SK-N-SH treated with all-trans-retinoic acid at 6 μM for 48 hours (cell line): ENCODE measurements at places on chromosomes 11 and 22.

GRCh38 chr22:37117092-37117491, 7.6 kb upstream of the TMPRSS6 start:
- no peak for ATAC-seq

DNA sequence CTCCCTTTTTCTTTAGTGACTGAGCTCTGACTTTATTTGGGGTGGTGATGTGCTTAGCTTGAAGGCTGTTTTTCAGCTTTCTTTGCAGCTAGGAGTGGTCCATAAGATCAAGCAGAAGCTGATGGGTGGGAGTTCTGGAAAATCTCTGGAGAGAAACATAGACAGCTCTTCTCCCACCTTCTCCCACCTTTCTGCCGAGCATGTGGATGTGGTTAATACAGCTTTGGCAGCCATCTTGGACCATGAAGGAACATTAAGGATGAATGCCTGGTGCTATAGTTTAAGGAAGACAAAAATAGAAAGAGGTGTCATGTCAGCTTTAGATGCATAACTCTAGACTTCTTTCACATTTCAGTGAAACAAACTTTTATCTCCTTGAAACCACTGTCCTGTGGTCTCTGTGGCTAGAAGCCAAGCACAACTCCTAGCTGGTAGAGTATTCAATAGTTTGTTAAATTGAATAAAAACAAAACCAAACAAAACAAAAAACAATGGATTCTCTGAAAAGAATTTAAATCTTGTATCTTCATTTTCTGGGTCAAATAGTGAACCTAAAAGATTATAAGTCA, 203.6 kb upstream of the SESN3 start:
- no peak for ATAC-seq

GRCh38 chr11:125192717-125193415, 28.3 kb downstream of the PKNOX2 start:
- no peak for ATAC-seq

DNA sequence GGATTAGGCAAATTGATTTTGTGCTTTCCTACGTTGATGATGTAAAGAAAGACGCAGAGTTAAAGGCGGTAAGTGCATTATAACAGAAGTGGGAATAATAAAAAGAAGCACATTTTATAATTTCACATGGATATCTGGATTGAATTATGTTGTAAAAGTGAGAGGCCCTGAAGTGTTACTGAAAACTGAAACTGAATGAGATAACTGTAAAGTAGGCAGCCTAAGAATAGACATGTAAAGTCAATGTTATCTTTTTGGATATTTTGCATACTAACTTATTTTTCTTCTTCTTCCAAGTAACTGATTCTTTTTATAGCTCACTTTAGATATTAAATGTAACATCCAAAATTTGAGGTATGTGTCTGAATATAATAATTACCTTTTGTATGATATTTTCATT, 28.3 kb downstream of the ANO5 start:
- ATAC-seq: no peak

GRCh38 chr11:1643146-1643690, 13.6 kb downstream of the KRTAP5-5 start:
- no peak for ATAC-seq

GRCh38 chr22:29633514-29634312, 30.3 kb downstream of the NF2 start:
- ATAC-seq: no peak

GRCh38 chr11:130609121-130610035, 160.9 kb downstream of the ADAMTS15 start:
- ATAC-seq: no peak

DNA sequence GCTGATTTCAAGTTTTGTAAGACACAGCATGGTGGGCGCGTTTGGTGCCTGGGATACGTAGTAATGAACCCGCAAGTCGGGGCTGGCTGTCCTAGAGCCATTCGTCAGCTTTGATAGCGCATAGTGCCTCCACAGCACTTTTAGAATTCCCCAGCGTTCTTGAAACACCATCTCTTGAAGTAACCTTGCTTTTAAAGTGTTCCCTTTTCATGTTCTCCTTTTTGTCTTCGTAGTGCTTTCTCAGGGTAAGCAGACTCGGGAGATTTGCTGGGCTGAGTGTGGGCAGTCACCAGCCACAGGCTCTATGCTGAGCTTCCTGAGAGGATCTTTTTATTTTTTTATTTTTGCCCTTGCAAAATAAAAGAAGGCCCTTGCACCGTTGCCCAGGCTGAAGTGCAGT, 39.6 kb upstream of the CTTN start:
- no peak for ATAC-seq

DNA sequence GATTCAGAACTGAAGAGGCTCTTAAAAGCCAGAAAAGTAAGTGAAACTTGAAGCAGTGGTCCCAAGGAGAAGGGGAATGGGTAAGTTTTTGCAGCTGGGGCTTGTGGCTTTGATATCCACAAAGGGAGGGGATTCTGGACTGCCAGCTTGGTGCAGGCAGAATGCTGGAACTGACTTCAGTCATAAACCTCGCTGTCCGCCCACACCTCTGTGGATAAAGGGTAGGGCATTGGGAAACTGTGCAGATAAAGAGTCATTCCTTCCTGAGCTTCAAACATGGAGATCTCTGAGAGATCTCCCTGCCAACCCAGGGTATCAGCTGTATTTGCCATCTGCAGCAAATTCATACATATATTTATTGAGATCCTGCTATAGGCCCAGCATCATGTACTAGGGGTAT, 124.3 kb upstream of the OR9Q1 start:
- ATAC-seq: no peak

- peak; percentile 94 for ATAC-seq
Measured at GRCh38 chr11:1863352-1864216, 10.7 kb downstream of the LSP1 start.

GRCh38 chr11:2582351-2582945, 117.3 kb downstream of the KCNQ1OT1 start:
- ATAC-seq: no peak; the same call in 2 of the 3 replicates

DNA sequence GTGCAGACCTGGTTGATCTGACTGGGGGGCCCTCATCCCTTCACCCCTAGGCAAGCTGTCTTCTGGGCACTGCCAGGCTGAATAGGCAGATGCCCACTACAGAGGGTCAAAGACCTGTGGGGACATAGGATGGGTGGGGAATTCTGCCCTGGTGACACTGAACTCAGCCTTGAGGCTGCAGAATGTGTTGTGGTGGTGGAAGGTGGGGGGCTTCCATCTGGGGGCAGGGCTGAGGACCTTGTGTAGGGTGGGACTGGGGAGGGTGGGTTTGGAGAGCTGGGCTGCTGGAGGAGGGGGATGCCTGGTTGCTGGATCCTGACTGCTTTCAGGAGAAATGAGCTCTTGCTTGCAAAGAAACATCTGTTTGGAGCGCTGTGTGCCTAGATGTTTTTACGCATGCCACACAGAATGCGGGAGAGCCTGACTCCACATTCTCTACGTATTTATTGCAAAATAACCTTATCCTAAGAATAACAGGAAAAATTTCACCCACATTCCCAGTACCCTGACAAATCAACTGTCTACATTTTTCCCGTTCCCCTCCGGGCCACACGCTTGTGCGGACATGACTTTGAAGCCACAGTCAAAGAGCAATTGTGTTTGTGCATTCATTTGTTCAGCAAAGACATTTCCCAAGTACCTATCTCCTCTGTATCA, 18.3 kb downstream of the SMIM38 start:
- ATAC-seq: no peak

DNA sequence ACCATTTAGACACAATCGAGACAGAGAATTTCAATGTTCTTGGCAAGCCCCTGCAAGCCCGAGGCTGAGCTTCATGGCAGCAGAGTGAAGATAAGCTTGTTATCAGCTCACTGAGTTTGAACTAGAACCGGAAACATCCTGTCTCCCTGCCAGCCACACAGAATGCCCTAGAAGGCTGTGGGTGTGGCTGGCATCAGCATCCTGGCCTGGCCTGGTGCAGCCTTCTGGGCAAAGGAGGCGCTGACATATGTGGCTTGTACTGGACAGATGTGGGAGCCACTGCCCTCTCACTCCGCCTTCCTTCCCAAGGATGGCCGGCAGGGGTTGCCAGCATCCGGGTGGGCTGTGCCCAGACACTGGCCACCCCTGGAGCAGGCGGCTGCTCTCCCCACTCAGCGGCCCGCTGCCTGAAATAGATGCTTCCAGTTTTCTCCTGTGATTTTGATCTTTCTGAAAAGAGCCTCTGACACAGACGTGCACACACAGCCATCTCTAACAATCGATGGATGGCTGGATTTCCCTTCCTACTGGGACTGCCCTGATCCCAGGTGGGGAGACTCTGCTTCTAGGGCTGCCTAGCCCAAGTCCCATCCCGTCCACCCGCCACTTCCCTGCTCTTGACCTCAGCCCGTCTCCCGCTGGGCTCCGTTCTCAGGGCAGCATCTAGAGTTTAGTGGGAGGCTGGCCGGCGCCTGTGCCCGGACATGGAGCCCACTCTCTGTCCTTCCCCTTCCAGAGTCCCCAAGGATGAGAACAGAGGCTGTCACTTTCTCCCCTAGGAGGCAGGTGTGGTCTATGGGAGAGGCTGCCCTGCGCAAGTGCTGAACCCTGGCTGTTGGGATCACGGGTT, 149.7 kb downstream of the CTTN start:
- ATAC-seq: peak; percentile 56; the same call in 2 of the 3 replicates

DNA sequence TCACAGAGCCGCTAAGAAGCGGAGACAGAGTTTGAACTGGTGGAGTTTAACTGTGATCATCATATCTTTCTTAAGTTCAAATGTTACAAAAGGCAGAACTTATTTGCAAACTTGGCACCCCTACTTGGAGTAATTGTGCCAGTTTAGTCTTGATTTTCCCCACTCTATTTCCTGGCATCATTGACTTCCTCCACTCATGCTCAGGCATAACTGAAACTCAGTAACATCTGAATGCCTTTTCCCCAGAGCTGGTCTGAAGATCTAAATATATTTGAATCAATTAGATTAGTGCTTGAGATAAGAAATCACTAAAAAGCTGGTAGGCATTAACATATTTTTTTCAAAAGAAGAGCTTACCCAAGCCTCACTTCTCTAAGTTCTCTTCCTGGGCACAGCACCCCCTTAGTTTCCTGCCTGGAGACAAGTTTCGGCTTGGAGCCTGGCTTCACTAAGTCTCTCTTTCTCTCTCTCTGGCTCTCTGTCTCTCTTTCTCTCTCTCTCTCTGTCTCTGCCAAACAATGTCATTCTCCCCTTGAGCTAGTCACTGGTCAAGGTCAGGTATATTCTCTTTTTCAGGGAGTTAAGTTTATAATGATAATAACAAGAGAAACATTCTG, 190.8 kb downstream of the LUZP2 start:
- peak; percentile 71 for ATAC-seq

- peak; percentile 7 for ATAC-seq
Measured at GRCh38 chr11:47185305-47186075, 744 bp downstream of the PACSIN3 start.

GRCh38 chr11:119482521-119483011, 59.6 kb upstream of the THY1 start:
- ATAC-seq: no peak

DNA sequence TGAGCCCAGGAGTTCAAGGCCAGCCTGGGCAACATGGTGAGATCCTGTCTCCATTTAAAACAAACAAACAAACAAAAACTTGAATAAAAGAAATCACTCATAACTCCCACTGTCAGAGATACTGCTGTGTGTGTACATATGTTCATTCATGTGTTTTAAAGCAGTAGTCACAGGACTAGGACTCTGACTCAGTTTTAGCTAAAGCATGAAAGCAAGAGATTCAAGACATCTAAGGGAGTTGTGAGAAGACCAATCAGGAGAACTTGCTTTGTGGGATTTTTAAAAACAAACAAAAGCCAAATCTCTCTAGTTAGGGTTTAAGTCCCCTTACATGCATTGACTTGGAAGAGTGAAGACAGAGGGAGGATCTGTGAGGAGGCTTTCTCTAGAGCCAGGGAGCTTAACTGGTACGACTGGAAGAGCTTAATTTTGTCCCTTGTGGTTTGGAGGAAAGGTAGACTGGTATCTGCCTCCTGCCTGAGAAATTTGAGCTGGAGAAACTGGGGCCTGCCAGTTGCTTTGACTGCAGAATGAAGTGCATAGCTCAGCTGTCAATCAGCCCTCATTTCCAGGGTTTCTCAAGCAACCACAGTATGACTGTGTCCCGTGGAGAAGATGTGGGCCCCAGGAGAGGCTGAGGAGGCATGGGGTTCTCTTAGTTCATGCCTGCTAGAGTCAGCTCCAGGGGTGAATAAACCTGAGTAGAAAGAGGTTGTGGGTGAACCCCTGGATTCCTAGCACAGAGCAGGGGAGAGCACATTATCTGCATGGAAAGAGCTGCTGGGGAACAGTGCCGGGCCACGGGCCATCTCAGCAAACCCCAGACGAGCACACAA, 30.6 kb downstream of the EXPH5 start:
- ATAC-seq: no peak

- ATAC-seq: no peak
Measured at GRCh38 chr22:25120761-25121212, 78.9 kb upstream of the CRYBB3 start.

GRCh38 chr11:103587901-103588788, 448.3 kb upstream of the DDI1 start:
- ATAC-seq: peak; percentile 26; the same call in 2 of the 3 replicates

- peak; percentile 35; the same call in 2 of the 3 replicates for ATAC-seq
Measured at GRCh38 chr22:40055143-40055883, 60.6 kb downstream of the FAM83F start.

- ATAC-seq: no peak
Measured at GRCh38 chr22:32127904-32128303, 31.2 kb downstream of the C22orf42 start.

DNA sequence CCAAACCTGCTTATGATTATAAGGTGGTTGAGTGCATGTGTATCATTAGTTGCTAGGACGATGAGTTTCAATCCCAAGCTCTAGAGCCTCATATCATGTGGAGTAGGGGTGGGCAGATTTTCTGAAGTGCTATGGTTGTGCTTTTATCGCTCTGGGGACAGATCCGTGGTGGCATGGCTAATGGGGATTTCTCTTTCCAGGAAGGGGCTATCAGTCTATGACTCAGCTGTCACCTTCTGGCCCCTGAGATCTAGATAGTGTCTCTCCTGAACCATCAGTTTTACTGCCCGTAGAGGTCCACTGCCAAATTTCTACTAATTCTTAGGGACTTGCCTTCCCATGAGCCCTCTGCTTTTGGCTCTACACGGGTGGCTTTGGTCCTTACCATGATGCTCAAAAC, 51.8 kb downstream of the FDX1 start:
- ATAC-seq: no peak

DNA sequence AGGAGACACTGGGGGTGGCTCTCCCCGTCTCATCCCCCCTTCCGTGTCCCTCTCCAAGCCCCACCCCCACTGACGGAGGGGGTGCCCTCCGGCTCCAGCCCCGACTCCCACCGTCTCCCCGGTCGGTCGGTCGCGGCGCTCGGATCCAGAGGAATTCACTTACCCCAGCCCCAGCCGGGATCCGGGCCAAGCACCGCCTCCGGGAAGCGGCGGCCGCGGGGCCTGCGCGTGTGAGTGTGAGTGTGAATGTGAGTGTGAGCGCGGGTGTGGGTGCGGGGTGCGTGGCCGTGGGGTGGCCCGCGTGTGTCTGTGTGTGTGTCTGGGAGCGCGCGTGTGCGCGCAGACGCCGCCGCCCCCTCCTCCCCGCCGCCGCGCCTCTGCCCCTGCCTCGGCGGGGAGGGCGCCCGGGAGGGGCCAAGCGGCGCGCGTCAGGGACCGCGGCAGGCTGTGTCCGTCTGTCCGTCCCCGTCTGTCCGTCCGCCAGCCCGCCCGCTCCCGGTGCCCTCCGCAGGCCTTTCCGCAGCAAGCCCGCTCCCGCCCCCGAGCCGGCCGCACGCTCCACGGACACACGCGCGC, at the start of gene ELFN2:
ELFN2 (minus strand) TSS at position 345 of the 576 bp plus-strand sequence. CDS start 51,945 bp downstream, outside the sequence.
- peak; percentile 39 for ATAC-seq

- ATAC-seq: no peak
Measured at GRCh38 chr22:49053578-49053977, 774.1 kb downstream of the BRD1 start.

GRCh38 chr11:102589047-102589459, 36.1 kb downstream of the MMP20 start:
- no peak for ATAC-seq
